ENCODE measurements at places on chromosomes 3 and 15. TPM values are rescaled to one million over a fixed set of nuclear protein-coding genes. Genes with fewer than 3 reads are reported as not detected.
A peak's percentile ranks its signal among the peaks of the same experiment; 100 is the strongest.

GRCh38 chr3:134291319-134292254, 40.9 kb upstream of the RYK start:
- peak; percentile 91 for DNase-seq

DNA sequence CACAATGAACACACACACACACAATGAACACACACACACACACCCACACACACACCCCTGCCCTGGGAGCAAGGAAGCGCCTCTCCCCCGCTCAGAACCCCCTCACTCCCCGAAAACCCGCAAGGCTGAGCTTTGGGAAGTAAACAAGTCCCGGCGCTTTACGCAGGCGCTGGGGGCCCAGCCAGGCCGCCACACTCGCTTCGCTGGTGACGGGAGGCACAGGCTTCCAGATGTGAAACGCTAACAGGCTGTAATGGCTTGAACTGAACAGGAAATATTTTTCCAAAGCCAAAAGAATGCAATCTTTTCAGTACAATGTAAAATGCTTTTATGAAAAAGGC, 122.7 kb upstream of the IGF1R start:
- peak; percentile 34 for DNase-seq

- DNase-seq: no peak
Measured at GRCh38 chr3:181824961-181825360, 113.2 kb downstream of the SOX2 start.

GRCh38 chr15:52338058-52338457, 42.5 kb upstream of the MYO5C start:
- DNase-seq: no peak

GRCh38 chr3:21912711-21913110, 161.7 kb upstream of the ZNF385D start:
- peak; percentile 3 for DNase-seq

GRCh38 chr15:29034151-29034550, 148.4 kb downstream of the APBA2 start:
- no peak for DNase-seq

DNA sequence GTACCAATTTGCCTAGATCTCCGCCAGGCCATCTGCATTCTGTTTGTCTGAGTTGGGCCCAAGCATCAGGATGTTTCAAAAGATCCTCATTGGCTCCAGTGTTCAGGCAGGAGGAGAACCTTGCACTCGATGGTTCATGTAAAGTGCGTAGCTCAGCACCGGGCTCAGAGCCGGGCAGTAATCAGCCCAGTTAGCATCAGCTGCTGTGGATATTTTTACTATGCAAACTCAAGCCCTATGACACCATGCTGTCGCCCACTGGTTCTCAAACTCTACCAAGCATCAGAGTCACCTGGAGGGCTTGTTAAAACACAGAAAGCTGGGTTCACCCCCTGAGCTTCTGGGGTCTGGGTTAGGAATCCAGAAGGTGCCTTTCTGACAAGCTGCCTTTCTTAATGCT, 310.8 kb downstream of the SHQ1 start:
- DNase-seq: no peak

DNA sequence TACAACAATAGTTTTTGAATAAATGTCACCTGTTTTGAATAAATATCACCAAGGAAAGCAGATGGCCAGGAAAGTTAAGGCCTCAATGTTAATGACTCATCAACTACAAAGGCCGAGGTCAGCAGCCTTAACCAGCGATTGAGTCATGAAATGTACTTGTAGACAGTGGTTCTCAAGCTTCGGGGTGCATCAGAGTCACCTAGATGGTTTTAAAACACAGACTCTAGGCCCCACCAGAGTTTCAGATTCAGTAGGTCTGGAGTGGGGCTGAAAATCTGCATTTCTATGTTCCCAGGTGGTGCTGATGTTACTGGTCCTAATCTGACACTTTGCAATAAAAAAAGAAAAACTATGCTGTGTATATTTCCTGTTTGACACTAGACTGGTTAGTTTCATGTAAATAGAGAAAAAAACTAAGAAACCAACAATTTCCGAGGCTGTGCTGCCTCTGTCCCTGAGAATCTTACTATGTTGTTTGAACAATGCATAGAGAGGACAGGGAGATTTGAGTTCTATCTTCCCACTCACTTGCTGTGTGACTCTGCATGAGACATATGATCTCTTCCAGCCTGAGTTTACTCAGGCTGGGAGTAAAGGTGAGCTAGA, 9.8 kb downstream of the RAB27A start:
- DNase-seq: peak; percentile 97

DNA sequence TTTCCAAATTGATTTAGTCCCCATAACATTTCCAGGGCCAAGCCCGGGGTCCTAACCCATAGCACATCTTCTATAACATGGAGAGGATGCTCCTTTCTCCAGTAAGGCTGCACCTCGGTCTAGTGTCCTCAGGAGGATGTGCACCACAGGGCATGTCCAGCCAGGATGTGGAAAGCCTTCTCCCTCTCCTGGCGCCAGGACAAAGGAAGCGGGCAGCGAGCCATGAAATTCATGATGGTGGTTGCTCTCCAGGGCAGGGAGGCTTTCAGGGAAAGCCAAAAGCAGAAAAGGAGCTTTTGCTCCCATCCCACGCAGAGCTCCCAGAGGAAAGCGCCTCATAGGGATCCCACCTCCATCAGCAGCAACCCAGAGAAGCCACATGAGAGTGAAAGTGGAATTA, 220.0 kb downstream of the ADAMTSL3 start:
- no peak for DNase-seq

DNA sequence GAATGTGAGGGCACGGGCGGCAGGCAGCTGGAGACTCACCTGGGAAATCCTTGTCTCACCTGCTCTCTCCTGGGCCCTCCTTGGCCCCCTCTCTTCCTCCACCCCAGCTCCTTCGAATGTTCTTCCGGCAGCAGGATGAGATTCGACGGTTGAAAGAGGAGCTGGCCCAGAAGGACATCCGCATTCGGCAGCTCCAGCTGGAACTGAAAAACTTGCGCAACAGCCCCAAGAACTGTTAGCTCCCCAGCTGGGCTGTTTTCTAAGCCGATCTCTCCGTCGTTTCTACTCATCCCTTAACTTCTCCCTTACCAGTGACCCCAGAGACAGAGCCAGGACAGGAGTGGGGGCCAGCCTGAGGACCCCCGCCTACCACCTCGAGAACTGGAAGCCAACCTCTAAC, 95.0 kb downstream of the ANP32A start:
- DNase-seq: peak; percentile 50

- no peak for DNase-seq
Measured at GRCh38 chr15:22908830-22909229, 70.4 kb downstream of the NIPA2 start.

DNA sequence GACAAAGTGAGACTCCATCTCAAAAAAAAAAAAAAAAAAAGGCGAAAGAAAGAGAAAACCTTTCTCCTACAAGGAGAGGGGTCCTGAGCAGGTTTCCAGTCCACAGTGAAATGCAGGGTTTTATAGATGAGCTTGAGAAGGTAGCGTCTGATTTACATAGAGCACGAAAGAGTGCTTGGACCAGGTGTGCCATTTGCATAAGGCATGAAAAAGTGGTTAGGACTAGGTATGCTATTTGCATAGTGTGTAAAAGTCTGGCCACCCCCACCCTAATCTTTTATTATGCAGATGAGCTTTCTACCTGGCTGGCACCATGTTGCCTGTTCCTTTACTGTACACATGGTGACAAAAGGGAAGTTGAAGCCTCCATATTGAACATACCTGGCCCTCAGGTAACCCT, 13.6 kb upstream of the RNU6-1 start:
- DNase-seq: no peak

The SUCNR1 gene
- total RNA-seq: 0.43 TPM

The AADACL2 gene
- not detected for total RNA-seq

Data from fibroblast of villous mesenchyme (primary cell).